CD4-positive, alpha-beta T cell treated with Interleukin-21 for 1 hour (primary cell): ENCODE measurements at places on chromosomes 1 and 21.
A peak's percentile ranks its signal among the peaks of the same experiment; 100 is the strongest.

GRCh38 chr1:114015075-114015474 is 35.8 kb downstream of the OLFML3 start:
- DNase-seq = no peak

DNA sequence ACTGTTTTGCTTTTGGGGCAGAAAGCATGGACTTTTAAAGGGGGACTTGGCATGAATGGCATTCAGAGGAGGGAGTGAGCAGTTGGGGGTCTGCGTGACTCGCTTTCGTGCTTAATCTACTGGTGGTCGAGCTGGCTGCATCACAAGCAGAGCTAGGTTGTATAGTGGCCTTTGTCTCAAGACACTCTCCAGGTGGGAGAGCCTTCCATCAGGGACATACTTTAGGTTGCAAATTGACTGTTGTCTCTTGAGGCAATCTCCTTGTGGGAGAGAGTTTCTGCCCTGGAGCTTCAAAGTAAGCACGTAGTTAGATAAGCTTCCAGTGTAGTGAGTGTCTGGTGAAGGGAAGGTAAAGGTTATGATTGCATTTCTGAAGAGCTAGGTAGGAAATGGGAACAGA is 93.9 kb downstream of the C1orf21 start:
- no peak for DNase-seq

DNA sequence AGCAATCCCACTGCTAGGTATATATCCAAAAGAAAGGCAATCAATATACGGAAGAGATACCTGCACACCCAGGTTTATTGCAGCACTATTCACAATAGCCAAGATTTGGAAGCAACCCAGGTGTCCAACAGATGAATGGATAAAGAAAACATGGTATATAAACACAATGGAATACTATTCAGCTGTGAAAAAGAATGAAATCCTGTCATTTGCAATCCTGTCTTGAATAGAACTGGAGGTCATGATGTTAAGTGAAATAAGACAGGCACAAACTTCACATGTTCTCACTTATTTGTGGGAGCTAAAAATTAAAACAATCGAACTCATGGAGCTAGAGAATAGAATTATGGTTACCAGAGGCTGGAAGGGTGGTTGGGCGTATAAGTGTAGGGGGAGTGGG is 101.0 kb downstream of the OSBPL9 start:
- DNase-seq = no peak

DNA sequence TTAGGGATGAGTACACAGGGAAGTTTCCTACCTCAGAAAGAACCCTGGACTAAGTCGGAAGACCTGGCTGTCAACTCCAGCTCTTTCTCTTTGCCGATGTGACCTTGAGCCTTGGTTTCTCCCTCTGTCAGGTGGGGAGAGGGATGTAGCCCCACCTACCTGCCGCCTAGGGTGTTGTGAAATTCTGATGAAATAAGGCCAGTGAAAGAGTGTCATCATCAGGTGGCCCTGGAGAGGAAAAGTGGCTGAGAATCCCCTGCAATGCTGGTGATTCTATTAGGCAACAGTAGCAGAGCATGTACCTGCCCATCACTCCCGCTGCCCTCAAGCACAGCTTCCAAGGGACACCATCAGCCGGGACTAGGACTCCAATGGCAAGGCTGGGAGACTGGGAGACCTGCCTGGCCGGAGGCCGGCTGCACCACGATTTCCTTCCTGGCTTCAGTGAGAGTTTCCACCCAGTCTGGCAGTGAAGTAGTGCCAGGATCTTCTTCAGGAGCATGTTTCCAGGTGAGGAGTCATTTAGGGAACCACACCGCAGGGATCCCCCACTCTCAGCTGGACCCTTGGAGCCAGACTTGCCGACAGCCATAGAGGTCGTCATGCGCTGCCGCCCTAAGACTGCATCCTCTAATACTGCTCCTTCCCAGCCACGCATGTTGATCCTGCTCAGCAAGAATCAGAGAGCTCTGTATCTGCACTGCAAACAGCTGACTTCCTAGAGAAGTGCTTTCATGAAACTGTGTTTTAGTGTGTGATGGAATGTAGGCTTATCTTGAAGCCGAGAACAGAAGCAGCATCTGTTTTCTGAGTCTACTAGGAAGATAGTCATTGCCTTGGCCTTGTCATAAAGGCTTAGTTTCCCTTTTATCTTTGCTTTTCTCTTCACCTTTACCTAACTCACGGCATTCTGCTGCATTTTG is 88.0 kb upstream of the F3 start:
- DNase-seq = no peak

DNA sequence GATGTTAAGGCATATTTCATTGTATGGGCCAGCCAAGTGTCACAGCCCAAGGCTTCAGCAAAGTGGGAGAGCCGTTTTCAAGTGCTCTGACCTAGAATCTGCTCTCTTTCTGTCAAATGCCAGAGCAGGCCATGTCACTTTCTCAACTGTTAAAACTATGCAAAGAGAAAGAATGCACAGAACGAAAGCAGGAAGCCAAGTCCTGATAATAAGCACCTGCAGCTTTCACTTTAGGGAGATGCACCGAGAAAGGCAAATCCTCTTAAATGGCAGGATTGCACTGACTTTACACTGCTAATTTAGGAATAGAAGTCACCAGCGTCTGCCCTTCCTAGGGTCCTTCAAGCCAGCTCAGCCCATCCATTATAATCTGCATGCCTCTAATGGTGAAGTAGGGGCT is 49.2 kb upstream of the NTPCR start:
- DNase-seq = no peak

GRCh38 chr1:202857136-202857610 is 31.8 kb downstream of the RABIF start:
- DNase-seq = no peak

DNA sequence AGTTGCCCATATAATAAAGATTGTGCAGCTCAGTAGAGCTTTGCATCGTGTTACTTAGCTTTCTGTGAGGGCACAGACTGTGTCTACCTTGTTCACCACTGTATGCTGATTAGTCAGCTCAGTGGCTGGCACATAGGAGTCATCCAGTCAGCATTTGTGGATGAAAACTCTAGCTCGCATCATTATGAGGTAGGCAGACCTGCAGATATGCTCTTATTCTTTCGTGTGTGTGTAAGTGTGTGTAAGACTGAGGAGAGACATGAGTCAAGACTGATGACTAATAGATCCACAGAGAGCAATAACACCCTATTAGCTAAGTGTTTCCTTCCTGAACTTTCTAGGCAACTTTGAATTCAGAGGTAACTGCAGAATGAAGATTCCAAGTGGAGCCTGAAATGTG is 17.1 kb downstream of the TTF2 start:
- no peak for DNase-seq

DNA sequence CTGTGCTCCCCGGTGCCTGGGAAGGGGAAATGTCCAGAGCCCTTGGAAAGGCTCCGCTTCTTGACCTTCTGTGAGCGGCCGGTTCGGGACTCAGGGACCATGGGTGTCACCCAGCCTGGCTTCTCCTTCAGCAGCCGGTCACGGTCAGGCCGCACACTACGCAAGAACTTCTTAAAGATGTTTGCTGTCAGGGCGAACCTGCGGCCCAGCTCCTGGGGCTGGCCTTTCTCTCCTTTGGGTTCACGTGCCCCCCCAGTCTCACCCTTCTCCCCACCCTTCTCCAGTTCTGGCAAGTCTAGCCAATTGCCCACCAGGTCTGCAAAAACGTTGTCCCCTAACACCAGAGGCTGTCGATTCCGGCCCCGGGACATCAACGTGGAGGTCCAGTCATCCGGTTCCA is 12.1 kb downstream of the INKA2 start:
- DNase-seq = no peak

- no peak for DNase-seq
Observed at GRCh38 chr1:183996396-183996795, 41.1 kb downstream of the COLGALT2 start.

- DNase-seq = no peak
Observed at GRCh38 chr1:67537667-67538018, 107.4 kb upstream of the SERBP1 start.

DNA sequence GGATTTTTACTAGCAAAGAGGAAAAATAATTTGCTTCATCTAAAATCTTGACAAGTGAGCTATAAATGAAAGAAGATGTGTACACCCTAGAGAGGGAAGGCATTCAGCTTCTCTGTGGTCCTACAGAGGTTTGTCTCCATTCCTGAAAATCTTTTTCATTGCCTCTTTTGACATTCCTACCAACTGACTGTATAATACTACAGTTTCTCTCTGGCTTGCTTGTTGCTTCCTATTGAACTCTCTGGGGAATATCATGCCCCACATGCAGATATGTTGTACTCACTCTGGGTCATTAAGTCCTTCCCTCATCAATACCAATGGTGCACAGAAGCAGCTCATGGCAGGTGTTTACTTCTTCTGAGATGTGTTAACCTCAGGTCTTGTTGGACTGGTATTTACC is 371.2 kb upstream of the PLXNA2 start:
- no peak for DNase-seq

GRCh38 chr1:217921126-217921904 is 290.2 kb downstream of the SPATA17 start:
- DNase-seq = no peak

GRCh38 chr1:208641579-208642280 is 397.5 kb upstream of the PLXNA2 start:
- DNase-seq = no peak

DNA sequence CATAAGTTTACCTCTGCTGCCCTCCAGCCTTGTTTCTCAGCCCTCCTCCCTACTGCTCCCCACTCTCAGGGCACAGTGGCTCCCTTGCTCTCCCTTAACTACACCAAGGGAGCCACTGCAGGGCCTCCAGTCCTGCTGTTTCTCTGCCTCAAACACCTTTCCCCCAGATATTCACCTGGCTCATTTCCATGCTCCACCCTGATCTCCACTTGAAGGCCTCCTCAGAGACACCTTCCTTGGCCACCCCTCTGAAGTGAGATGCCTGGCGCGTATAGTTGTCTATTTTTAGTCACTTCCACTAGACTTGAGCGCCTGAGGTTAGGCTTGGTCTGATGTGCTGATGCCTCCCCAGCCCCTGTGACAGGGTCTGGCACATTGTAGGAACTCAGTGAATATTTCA is 34.9 kb downstream of the SEC16B start:
- no peak for DNase-seq

DNA sequence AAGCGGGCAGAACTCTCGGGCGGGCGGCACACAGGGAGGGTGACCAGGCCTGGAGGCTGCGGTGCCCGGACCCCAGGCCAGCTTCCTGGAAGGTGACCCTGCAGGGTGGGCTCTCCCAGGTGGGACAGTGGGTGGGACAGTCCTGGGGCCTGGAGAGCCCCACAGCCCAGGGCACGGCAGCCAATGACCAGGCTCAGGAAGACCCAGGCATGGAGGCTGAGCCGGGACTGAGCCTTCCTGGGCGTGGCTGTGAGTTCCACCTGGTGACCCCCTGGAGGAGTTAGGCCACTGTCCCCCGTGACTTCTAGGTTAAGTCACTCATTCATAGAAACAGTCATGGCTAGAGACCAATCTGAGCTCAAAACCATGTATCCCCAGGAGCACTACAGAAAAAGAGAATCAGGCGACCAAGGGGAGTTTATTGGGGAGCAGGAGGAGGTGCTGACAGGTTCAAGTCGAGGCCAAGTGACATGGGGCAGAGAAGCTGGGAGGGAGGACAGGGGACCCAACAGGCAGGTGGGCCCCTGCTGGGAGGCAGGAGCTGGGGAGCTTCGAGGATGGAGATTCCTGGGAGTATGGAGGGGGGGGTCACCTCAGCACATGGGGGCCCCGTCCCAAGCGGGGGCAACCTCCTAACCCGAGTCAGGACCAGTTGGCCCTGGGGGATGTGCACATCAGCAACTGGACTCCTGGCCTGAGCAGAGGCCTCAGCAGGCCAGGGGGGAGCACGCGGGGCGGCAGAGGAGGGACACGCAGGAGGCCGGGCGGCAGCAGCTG is 1.2 kb downstream of the KRTAP10-5 start:
- no peak for DNase-seq

GRCh38 chr1:203424861-203425662 is 50.5 kb upstream of the PRELP start:
- DNase-seq = no peak

GRCh38 chr1:119046429-119046784 is 58.3 kb upstream of the TBX15 start:
- no peak for DNase-seq

- no peak for DNase-seq
Observed at GRCh38 chr1:183711741-183712361, 58.7 kb upstream of the APOBEC4 start.

- no peak for DNase-seq
Observed at GRCh38 chr21:16040601-16041000, 310.8 kb downstream of the USP25 start.

DNA sequence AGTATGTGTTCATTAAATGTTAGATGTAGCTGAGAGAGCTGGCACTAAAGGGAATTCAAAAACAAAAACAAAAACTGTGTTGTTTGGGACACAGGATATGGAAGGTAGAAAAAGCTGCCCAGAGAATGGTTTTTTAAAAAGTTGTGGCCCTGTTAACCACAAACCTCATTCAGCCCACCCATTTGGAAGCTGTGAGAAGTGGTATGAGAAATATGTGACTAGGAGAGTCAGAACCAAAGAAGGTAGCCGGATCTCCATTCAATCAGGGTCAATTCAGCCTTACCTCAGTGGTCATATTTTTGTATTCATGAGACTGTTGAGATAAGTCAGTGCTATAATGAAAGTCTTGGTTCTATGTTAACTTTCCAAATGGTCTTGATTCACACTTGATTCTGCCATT is 29.8 kb upstream of the CACYBP start:
- peak; percentile 37 for DNase-seq

DNA sequence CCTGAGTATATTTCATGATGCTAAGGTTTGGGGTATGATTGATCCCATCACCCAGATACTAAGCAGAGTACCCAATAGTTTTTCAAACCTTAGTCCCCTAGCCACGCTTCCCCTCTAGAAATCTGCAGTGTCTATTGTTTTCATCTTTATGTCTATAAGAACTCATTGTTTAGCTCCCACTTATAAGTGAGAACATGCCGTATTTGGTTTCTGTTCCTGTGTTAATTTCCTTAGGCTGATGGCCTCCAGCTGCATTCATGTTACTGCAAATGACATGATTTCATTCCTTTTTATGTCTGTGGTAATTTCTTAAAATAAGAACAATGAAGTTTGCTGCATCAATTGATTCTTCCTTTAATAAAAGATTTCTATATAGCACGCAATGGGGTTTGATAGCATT is 301.3 kb downstream of the PLPP3 start:
- DNase-seq = no peak

DNA sequence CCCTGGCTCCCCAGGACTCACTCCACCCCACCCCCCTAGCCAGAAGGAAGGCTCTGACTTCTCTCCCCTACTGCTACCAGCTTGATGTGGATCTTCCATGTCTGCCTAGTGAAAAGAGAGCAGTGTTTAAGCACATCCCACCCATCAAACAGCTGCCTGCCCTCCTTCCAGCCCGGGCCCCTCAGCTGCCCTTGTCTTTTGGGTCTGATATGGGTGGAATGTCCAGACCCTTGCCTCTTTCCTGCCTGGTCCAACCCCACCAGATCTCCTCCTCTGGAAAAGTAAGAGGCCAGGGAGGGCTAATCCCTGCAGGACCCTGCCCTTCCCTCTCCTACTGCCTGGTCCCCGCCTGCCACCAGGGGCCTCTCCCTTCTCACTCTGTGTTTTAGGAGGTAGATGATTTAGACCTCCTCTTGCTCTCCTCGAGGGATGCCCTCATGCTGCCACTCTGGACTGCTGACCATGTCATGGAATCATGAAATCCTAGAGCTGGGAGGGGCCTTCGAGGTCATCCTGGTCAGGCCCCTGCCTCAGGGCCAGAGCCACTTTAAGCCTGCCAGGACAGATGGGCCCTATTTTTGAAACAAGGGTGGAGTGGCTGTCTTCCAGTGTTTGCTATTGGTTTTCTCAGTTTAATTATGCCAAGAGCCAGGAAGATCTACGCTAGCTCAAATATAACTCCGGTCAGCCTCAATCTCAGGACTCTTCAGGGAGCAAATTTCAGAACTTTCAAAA is 15.8 kb upstream of the HSPG2 start:
- DNase-seq = no peak

- no peak for DNase-seq
Observed at GRCh38 chr1:151167116-151167515, 1.2 kb downstream of the SCNM1 start.
